ENCODE measurements at places on chromosomes 16 and 17.

DNA sequence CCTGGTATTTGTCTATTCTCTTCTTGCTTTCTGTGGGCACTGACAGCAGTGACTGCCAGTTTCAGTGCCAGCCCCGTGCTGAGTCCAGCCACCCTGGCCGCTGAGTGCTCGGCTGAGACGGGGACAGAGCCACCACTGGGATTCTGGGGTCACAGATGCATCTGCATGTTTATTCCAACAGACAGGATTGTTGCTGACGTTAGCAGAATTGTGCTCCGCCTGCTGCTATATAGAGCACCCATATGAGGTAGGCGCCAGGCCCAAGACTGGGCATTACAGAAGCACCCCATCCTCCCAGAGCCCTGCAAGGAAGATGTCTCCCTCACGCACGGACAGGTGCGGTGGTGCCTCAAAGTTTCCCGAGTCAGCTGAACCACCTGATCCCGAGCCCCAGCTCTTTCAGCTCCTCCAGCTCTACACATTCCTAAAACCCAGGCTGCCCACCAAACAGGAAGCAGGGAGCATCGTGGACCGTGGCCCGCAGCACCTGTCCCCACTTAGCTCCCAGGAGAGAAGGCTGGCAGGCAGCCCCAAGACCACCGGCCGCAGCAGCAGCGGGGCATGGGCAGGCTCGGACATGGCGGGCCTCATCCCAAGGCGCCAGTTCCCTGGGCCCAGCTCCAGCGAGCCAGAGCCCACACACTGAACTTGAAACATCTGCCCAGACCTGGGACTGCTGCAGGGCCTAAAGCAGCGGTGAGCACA lies 44.9 kb upstream of the RASD1 start:
- DNase-seq, result no peak

DNA sequence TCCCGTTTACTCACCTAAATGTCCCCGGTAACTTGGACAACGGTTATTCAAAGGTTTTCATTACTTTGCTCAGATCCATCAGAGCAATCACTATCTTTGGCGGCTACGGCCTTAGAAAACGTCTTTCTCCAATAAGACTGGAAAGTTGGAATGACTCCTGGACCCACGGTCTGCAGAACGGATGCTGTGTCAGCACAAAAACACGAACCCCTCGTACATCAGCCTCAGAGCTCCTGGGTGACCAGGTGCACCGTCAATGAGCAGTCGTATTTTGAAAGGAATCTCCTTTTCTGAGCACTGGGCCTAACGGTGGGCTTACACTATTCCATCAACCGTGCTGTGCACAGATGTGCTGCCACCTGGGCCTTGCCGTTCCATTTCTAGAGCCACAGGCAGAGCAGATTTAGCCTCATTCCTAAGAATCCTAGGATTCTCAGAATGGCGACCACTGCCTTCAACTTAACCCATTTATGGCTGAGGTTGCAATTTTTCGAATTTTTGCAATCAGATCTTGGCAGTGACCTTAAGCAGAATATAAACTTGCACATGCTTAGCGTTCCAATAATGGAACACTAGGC lies 110.8 kb upstream of the ZNF750 start:
- no peak for DNase-seq

GRCh38 chr17:63596856-63597586 lies 3.7 kb upstream of the TACO1 start:
- peak; percentile 52 for DNase-seq

DNA sequence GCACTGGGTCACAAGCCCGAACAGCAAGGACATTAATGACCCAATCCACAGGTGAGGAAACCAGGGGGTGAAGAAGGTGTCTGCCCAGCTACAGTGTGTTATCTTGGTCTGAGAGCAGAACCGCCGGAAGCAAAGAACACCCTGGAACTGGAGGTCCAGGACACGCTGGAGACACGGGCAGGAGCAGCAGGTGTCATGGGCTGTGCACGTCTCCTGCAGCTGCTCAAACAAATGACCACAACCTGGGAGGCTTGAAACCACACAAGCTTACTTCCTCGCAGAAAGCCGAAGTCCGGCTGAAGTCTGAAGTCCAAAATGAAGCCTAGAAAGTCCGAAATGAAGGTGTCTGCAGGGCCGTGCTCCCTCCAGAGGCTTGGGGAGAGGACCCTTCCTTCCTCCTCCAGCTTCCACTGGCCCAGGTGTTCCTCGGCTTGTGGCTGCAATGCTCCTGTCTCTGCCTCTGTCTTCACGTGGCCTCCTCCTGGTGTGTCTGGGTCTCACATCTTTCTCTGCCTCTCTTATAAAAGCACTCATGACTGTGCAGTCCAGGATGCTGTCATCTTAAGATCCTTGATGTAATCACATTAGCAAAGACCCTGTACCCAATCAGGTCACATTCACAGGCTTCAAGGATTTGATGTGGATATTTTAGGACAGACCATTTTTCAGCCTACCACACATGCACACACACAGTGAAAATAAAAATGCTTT lies 351.2 kb downstream of the C16orf95 start:
- DNase-seq, result no peak

- no peak for DNase-seq
Measured at GRCh38 chr16:53768167-53768566, 64.2 kb downstream of the FTO start.

DNA sequence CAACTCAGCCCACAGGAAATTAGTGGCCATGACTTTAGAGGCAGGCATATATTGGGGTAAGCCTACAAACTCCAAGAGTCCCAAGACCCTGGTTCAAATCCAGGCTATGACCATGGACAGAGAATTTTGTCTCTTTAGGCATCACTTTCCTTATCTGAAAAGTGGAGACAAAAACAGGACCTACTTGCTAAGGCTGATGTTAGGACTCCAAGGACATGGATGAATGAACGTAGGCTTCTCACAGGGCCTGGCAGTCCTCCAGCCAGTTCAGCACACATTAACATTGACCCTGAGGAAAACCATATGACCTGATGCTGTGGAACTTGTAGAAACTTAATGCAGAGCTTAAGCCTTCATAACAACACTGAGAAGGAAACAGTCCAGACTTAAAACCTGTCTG lies 1.4 kb downstream of the FKBP10 start:
- DNase-seq, result no peak

DNA sequence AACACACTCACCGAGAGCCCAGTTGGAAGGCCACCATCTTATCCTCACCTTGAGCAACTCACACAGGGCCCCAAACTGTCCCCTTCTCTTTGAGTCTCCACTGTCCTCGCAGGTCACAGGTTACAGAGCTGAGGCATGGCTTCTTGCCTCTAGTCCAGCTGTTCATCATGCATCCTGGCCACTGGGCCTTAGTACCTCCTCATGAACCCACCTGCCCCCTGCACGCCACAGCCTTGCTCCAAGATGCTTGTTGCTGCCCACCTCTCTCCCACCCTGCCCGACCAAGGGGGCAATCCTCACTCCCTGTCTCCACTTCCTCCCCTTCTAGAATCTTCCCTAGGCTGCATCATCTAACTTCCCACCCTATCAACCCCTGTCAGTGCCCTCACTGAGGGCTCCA lies 17.1 kb downstream of the CDH5 start:
- DNase-seq, result no peak

DNA sequence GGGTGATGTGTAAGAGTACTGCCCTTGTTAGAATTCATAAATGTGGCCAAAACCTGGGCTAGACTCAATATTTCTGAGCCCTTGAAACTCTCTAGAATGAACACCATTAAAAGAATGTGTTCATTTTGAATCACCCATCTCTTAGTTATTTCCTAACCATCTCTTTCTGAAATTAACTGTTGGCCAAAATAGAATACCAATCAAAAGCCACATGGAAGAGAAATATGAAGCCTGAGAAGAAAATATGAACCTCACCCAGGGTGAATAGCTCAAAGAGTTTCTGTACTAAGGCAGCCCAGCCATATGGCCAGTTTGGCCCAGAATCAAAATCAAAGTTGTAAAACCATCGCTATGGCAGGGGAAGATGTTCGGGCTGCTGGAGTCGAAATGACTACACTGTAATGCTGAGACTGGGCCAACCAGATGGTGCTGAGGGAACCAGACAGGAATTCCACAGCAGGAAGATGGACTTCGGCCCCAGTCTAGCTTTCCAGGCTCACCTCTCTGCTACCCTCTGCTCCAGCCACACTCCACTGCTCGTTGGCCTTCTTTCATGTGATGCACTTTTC lies 154.3 kb upstream of the ZFHX3 start:
- no peak for DNase-seq

DNA sequence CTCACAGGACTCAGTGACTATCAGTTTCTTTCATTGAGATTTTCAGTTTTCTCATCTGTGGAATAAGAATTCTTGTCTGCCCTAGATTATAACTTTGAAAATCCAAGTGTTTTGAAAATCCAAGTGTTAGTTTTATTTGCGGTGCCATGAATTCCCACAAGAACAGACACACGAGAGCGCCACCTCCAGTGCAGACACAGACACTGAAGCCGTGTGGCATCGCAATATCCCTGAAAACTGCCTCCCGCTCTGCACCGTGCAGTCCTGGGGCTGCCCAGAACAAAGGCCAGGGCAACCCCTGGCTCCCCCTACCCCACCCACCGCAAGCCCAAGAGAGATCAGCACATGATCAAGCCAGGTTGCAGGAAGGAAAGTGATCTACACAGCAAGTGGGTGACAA lies 229.5 kb upstream of the ASIC2 start:
- no peak for DNase-seq

GRCh38 chr16:11668623-11669379 lies 546 bp downstream of the SNN start:
- no peak for DNase-seq

DNA sequence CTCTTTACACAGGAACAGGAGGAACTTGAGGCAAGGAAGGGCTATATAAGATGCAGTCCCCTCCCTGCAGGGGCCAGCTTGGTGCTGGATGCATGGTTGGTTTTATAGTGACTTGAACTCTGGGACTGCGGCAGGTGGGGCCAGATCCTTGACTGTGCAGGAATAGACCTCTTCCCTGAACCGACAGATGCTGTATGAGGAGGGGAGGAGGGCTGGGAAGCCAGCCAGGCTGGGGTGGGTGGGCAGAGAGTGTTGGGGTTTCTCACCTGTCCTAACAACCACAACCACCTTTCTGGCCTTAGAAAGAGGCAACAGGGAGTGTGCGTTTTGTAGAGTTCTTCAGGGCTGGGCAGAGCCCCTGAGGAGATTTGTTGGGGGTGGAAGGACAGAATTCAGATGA lies 798.1 kb downstream of the KCNJ18 start:
- DNase-seq, result no peak

- no peak for DNase-seq
Measured at GRCh38 chr16:28003923-28004322, 59.6 kb downstream of the GSG1L start.

DNA sequence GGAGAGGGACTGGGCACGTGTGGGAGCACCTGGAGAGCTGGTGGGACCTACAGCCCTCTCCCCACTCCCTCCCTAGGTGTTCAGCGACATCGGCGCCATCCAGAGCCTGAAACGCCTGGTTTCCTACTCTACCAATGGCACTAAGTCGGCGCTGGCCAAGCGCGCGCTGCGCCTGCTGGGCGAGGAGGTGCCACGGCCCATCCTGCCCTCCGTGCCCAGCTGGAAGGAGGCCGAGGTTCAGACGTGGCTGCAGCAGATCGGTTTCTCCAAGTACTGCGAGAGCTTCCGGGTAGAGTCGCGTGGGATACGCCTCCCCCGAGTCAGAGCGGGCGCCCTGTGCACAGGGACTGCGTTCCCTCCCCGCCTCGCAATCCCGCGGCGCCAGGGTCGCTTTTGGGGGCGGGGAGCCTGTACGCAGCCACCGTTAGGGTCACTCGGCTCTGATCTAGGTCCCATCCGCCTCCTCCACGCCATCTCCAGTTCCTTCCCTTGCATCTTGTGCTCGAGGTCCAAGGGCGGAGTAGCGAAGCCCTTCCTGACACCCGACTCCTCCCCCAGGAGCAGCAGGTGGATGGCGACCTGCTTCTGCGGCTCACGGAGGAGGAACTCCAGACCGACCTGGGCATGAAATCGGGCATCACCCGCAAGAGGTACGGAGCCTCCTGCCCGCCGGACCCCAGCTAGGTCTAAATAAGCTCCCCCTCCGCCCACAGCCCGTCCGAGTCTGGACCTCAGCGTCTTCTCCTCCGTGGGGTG lies 13.0 kb downstream of the SARM1 start:
- peak; percentile 25 for DNase-seq

DNA sequence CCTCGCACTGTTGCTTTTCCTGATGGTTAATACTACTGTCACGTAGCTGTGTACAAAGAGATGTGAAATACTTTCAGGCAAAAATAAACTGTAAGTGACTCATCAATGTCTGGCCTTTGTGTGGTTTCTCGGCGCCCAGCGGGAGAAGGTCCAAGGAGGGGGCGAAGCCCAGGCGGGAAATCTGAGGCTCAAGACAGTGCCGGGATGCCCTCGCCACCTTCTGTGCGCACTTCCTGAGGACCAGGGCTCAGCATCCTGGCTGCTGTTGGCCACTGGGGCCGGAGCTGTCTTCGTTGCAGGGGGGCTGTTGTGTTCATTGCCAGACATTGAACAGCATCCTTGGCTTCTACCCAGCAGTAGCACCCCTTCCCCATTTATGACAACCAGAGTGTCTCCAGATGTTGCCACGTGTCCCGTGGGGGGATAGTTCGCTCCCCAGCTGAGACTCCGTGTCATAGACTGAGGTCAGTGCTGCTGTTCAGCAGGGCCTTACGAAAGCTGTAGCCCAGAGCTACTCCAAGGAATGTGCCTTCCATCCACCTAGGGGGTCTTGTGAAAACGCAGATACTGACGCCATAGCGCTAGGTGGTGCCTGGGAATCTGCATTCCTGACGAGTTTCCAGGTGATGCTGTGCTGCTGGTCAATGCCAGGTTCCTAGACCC lies 67.3 kb upstream of the PLCG2 start:
- DNase-seq, result peak; percentile 91

DNA sequence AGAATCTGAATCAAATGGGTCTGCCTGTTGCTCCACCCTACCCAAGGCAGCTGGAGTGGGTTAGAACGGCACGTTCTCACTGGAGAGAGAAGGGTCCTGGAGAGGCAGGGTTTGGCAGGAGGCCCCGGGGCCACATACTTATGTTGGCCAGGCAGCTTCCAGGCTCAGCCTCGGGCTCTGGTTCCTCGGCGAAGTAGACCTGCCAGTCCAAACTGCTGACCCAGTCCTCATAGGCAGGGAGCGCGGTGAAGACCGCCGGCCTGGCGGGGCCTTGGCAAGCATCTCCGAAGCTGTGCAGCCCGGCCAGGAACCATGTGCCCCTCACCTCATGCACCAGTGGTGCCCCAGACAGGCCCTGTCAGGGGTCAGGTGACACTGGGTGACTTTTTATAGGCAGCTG lies 4.8 kb downstream of the PRSS53 start:
- DNase-seq, result no peak

DNA sequence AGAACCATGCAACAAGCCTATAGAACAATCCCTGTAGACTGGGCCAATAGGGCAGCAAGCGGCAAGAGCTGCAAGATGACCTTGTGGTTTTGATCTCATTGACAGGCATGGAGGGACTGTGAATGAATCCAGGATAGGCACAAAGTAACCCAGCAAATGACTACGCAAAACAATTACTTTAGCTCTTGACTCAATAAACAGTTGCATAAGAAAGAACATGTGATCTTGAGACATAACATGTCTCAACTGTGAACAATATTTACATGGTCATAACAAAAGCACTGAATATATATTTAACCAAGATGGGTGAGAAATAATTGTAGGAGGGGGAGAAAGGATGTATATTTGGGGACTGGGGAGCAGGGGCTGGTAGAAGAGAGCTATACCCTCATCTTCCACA lies 313.7 kb upstream of the CDH5 start:
- DNase-seq, result no peak

All from endothelial cell of umbilical vein (primary cell).